ENCODE measurements at places on chromosomes 3 and 15.
A peak's percentile ranks its signal among the peaks of the same experiment; 100 is the strongest.

DNA sequence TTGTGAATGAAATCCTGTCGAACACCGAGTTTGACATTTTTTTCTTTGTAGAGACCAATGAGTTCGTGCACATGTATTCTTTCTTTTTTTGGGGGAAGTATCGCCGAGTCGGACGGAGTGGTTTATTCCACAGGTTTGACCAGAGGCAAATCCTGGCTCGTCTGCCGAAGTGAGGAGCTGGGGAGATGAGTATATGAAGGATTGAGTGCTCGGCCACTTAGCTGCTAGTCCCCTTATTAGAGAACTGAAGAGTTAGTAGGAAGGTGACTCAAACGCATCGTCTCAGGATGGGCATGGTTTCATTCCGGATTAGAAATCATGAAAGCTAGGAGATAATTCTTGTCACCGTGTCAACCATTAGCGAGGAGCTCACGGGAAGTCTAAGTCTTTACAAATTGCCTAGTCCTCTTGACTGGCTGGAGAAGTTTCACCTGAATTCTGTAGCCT, 154.7 kb upstream of the GOLIM4 start:
- no peak for DNase-seq

DNA sequence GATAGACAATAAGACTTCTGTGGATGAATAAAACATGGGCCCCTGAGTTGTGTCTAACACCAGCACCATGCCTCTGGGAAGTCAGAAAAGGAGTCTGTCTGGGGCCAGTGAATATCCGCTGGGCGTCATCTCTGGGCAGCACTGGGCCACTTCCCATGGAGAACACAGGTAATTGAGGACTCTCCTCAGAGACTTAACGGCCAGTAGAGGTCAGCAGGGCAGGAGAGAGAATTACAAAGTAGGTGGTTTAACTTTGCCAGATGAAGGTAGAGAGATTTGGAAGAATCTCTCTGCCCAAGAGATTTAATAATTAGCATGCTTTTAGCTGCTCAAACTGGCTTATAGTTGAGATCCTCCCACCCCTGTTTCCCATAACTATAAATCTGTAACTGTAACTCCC, 65.7 kb downstream of the OCA2 start:
- no peak for DNase-seq

DNA sequence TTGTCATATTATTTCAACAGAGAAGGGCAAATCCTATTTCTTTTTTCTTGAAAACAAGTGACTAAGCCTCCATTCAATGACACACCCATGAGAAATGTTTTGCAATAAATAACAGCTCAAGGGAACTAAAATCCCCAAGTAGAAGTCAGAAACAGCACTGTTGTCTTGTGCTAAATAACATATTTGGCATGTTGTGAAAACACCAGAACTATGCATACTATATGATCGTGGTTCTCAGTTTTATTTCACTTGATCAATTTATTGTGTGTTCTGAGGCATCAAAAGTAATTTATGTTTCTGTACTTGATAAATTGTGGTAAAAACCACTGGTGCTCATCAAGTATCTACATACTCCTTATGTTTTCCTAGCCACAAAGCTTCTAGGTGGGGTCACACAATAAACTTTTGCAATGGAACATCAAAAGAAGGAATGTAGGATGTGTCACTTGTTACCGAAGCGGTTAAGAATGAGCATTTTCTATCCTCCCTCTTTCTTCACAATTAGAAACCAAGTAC, 691.7 kb upstream of the CBLB start:
- no peak for DNase-seq

DNA sequence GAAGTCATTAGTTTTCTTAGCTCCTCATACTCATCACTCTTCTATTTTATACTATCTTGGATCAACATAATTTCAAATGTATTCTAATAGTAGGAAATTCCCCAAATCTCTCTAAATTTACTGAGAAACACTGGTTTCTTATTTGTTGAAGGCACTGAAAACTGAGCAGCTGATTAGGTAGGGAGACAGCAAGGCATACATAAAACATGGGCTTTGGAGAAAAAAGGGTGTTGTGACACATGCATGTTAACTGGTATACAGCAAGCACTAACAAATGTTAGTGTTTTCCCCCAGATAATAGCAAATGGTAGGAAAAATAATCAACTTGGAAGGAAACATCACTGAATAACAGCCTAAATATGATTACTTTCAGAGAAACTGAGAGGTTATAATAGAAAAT, 125.5 kb upstream of the TSPAN3 start:
- DNase-seq: no peak

- no peak for DNase-seq
Measured at GRCh38 chr3:51696954-51697353, 9.9 kb upstream of the GRM2 start.

DNA sequence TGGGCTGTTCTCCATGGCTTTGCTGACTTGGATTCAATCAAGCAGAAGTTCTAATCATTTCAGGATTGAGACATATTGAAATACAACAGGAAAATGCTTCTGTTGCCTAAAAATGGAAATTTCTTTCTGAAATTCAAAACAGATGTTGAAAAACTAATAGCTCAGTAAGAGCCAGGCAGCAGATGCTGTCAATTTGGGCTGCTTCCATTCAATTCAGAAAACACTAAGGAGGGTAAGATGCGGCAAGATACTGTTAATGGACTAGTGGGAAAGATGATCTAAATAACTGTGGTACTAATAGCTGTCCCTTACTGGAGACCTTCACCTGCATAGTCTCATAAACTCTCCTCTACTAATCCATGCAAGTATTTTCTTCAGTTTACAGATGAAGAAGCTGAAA, 53.5 kb downstream of the DGKG start:
- DNase-seq: no peak

DNA sequence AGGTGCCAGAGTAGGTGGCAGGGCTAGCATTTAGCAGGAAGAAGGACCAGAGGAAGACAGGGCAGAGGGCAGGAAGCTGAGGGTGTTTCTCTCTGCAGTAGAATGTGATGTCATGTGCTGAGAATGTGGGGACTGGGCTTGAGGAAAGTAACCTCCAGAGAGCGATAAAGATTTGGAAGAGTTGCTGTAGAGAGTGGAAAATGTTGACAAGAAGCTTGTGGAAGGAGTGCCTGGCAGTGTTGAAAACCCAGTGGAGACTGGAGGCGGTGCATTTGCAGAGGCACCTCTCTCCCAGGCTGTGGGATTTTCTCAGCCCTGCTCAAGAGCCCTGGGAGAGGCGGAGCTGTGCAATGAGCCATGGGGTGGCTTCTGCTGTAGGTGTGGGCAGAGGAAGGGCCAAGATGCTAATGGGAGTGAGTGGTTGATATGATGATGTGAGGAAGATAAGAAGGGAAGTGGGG, 54.8 kb downstream of the MESD start:
- DNase-seq: no peak

GRCh38 chr3:29447946-29448627, 167.2 kb downstream of the RBMS3 start:
- no peak for DNase-seq

- peak; percentile 41 for DNase-seq
Measured at GRCh38 chr15:92883163-92883875, 16.8 kb upstream of the CHD2 start.

Measured in activated T-helper 2 cell treated with anti-CD3 and anti-CD28 coated beads, Interferon-gamma antibody, Interleukin-2, Interleukin-4, amounts not matched to agents 10 μg/mL and 5 μg/mL and 100 μg/mL, durations not matched to agents 14 hours and 24 hours and 36 hours (primary cell).